ENCODE measurements at places on chromosomes 1 and 21.

- DNase-seq = no peak
These were observed 5.5 kb downstream of the GPR137B start for GRCh38 chr1:236147521-236148469.

DNA sequence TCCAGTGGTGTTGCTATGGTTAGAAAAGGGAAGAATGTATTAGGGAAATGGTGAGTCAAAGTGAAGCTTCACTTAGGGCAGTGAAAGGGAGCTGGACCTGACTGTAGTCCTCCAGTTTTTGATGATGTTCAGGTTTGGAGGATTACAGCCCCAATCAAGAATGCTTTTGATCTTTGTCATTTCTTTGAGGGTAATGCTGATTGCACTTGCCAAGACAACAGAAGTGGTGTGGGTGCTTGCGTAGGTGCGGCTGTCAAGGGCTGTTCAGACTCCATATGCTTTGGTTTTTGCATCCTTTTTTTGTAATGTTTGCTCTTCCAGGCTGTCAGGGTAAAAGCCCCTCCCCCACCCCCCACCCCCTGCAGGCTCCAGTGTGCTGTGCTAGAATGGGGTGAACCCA, 38.9 kb downstream of the HHAT start:
- DNase-seq = no peak

GRCh38 chr21:31609081-31609480, 50.4 kb upstream of the SOD1 start:
- DNase-seq = no peak

DNA sequence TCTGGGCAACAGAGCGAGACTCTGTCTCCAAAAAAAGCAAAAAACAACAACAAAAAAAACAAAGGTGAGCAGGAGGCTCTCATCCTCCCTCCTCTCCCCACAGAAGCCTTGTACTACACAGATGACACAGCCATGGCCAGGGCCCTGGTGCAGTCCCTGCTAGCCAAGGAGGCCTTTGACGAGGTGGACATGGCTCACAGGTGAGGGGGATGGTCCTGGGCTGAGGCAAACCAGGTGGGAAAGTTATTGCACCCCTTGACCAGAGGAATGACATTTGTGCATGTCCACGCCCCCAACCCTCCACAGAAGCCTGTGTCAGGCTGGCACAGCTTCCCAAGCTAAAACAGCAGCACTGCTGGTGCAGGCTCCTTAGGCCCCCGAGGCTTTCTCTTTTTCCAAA, 2.4 kb downstream of the ADPRS start:
- no peak for DNase-seq

DNA sequence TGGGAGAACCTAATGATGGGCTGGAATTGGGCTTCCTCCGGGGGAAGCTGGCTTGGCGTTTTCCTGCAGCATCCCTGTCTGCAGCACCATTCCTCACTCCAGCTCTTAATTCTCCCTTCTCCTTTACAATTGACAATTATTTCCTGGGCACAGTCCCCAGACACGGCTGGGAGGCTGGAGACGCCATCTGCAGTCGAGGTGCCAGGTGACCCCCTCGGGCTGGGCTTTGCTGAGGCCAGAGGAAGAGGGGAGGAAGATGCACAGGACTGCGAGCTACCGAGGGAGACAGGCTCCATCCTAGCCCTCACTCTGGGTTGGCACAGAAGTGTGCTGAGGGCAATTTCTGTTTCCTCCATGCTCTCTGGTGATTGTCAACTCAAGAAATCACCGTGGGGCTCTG, 453.8 kb downstream of the PTPRU start:
- DNase-seq = no peak

GRCh38 chr1:214438530-214438929, 112.9 kb downstream of the PTPN14 start:
- no peak for DNase-seq

DNA sequence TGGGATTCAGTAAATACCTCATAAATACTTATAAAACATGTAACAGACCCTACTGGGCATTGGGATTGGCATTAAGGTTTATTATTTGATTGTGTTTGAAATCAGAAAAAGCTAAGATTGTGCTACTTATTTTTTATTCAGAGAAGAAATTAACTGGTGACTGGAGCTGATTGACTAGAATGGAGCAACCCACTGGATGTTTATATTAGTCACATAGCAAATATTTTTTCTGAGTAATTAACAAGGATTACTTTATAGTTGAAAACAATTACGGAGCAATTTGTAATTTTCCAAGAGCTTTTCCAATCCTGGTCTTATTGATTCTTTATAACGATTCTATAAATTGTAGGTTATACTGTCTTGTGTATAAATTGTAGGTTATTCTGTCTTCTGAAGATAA, 208.7 kb downstream of the HLX start:
- DNase-seq = no peak

DNA sequence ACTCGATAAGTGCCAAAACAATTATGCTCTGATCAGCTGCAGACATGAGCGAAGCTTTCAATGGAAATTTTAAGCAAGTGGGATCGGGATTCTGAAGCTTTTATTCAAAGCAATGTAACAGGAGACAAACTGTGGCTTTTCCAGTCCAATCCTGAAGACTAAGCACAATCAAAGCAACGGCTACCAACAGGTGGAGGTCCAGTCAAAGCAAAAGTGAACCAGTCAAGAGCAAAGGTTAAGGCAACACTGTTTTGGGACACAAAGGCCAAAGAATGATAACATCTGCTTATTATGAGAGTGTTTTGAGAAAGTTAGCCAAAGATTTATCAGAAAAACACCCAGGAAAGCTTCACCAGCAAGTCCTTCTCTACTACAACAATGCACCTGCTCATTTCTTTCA, 170.1 kb downstream of the SEC16B start:
- DNase-seq = no peak

DNA sequence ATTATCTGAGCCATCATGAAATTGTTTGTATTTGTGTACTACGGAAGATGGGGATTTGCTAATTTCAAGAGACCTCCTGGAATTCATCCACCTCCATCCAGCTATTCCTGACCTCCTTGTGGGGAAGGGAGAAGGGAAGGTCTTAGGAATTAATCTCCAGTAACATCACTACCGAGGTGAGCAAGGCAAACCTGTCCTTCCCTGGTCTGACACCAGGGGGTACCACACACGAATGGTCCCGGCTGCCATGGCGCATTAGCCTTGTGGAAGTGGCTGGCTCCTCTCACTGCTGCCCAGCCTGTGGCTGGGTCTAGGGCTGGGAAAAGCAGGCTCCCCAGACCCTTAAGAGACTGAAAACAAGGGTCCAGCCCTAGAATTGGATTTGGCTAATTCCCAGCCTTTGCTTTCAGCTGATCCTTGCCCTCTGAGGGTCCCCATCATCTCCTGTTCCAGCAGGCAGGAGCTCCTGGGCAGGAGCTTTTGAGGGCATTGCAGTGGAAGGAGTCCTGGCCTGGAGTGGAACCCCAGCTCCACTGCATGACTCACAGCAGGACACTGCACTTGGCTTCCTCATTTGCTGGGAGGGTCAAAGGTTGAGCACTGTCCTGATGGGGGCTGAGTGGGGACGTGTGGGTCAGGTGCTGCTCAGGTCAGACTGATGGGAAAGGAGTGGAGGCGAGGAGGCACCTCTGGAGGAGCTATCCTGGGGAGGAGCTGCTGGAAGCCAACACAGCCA, 34.8 kb downstream of the RIMS3 start:
- no peak for DNase-seq

DNA sequence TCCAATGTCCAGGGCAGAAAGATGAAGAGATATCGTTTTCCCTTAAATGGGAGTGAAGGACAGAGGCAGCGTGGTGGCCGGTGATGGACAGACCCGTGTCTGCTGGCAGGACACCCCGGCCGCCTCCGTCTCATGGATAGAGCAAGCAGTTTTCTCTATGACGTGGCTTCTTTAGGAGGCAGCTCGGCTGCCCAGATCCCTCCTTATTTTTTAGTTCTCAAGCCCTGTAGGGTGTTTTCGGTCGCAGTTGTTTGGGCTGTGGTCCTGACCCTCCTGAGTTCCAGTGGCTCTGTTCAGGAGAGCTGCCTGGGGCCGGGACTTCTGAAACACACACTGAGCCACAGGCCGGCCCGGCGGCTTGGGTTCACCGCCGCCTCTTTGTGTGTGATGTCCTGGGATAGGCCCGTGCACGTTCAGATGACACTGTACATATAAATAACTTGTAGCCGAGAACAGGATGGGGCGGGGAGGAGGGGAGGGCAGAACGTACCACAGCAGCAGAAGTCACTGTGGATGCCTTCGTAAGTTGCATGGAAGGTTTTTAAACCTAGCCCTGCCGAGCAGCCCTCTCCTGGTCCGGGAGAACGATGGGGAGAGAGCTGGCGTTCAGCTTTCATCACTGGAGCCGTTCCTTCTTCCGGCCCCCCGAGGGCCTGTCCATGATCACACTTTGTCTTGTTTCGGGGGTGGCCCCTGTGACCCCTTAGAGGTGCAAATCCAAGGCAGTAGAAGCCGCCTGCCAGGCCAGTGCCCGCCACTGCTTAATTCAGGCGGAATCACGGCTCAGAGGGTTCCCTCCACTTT, 65.2 kb downstream of the SIK1 start:
- peak; percentile 78 for DNase-seq

DNA sequence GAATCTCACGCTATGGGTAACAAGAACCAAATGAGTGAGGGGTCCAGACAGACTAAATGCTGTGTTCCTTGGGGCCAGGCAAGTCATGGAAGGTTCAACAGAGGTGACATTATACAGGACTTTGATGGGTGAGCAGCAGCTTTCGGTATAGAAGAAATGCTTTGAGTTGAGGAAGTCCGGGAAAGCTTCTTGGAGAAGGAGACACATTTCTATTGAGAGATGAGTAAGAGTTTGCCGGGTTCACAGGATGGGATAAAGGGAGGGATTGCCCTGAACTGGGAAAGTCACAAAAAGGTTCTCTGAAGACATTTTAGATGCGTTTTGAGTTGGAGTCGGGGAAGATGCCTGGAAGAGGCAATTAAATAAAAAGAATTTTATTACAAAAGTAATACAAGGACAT, 580 bp upstream of the AZIN2 start:
- DNase-seq = no peak

- DNase-seq = no peak
These were observed 88.6 kb upstream of the LYPLAL1 start for GRCh38 chr1:219085082-219085481.

- no peak for DNase-seq
These were observed 240.9 kb upstream of the ADGRL2 start for GRCh38 chr1:81559662-81560350.

GRCh38 chr1:172622541-172622940, 36.4 kb upstream of the FASLG start:
- no peak for DNase-seq

GRCh38 chr1:224733027-224733911, 117.2 kb downstream of the CNIH3 start:
- DNase-seq = no peak

DNA sequence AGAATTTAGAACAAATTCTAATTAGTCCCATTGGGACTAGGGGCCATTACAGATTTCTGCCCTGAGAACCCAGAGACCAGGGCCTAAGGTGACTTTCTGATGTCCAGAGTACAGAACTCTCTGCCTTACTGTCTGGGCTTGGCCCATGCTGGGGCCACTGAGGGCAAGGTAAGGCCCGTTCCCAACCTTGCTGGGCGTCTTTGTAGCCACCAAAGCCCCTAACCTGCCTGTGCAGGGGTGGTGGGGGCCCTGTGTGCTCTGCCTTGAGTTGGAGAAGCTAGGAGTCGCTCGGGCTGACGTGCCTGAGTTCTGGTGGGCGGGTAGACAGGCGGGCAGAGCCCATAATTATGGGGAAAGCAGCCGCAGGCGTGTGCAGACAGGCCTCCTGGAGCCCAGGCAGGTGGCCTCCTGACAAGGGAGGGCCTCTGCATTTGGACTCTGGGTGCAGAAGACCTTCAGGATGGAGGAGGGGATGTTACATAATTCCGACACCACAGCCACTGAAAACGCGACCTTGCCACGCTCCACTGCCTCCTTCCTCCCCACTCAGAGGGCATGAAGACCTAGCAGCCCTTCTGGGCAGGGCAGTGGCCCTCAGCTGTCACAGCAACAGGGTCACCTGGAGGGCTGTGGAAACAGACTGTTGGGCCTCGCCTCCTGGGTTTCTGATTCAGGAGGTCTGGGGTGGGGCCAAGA, 239.9 kb upstream of the TMEM51 start:
- no peak for DNase-seq

DNA sequence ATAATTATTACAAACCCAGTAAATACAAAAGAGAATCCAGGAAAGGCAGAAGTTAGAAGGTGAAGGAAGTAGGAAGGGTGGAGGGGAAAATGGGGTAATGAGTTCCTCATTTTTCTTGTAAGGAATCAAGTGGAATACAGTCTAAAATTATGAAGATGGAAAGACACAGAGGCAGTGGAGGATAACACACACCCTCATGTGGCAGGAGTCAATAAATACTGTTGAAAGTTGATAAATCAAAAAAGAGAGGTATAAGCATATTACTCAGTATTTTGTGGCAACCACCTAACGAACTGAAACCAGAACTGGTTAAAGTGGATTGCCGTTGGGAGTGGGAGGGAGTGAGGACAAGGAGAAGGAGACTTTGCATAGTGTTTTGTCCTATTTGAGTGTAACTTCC, 78.6 kb upstream of the SLC44A3 start:
- DNase-seq = no peak

- peak; percentile 76 for DNase-seq
These were observed 19.3 kb downstream of the SH2D2A start for GRCh38 chr1:156797212-156797871.

GRCh38 chr1:24364605-24364974, 45.4 kb downstream of the GRHL3 start:
- DNase-seq = no peak

- DNase-seq = peak; percentile 90
These were observed at the start of gene SIPA1L2 for GRCh38 chr1:232630047-232630893. SIPA1L2 (minus strand) TSS chr1:232630133; CDS start chr1:232515339, 114,794 bp downstream.

DNA sequence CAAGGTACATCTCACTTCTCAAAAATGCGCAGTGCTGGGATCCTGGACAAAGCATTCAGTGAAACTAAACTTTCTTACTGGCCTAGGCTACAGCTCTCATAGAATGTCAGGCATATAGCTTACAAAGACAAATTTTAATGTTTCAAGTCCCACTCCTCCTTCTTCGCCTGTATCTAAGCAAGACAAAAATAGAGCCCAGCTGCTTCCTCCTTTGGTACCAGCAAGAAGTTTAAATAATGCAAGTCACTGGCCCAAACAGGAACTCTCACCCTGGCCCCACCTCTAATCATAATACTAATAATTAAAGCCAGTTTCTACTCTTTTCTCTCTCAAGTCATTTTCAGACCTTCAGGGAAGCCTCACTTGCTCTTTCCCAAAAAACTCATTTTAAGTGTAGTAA, 1267.9 kb downstream of the MRPL39 start:
- DNase-seq = no peak

DNA sequence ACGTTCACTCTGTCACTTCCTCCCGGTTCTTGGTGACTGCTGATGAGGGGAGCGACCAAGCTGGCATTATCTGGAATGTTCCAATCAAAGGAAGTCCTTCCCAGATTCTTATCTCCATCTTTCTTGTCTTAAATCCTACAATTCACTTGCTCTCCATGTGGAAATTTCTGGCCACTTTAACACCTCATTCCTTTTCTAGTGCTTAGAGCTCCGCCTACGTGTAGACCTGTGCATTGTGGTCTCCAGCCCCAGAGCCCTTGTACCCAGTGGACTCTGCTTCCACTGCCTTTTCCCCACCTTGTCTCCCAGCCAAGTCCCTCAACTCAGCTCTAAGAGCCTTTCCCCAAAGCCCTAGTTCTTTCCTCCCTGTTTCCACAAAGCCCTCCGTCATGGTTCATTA, 12.2 kb upstream of the KLHDC7A start:
- no peak for DNase-seq

GRCh38 chr1:71157151-71157550, 76.3 kb upstream of the ZRANB2 start:
- DNase-seq = no peak

All from naive thymus-derived CD4-positive, alpha-beta T cell (primary cell).